Urinary bladder (tissue), 4 donors: ENCODE measurements at places on chromosomes 12 and 14. TPM values are rescaled to one million over a fixed set of nuclear protein-coding genes. Genes with fewer than 3 reads are reported as not detected.

GRCh38 chr12:111283521-111283920 is 85.4 kb downstream of the PHETA1 start:
- no peak for DNase-seq

DNA sequence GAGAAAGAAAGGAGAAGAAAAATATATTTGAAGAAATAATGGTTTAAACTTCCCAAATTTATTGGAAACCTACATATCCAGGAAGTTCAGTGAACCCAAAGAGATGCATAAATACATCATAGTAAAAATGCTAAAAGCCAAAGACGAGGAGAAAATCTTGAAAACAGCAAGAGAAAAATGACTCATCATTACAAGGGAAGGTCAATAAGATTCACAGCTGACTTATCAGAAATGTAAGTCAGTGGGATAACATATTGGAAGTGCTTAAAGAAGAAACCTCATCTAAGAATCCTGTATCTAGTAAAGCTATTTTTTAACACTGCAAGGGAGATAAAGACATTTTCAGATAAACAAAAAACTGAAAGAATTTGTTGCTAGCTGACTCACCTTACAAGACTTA is 19.9 kb downstream of the RIC8B start:
- DNase-seq: no peak

DNA sequence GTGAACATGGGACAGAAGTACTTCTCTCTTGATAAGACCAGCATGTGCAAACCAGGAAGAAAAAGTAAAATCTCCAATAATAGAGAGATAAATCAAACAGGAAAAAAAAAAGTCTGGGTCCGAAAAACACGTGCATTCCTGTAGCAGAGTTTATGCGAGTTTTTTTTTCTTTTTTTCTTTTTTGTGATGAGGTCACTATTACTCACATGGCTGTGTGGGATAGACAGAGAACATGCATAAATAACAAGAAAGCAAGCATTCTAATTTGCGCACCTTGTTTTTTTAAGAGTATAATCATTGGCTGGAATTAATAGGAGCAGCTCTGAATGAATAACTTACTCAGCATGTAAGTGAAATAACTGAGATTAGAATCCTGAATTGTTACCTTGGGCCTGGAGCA is 91.9 kb upstream of the CPM start:
- DNase-seq: no peak

- no peak for DNase-seq
These were observed 114.0 kb downstream of the SLC38A4 start for GRCh38 chr12:46711756-46712155.

GRCh38 chr12:118526255-118527095 is 150.1 kb downstream of the SUDS3 start:
- DNase-seq: no peak

GRCh38 chr14:35551081-35551480 is 17.1 kb downstream of the INSM2 start:
- no peak for DNase-seq

- no peak for DNase-seq
These were observed 17.7 kb upstream of the C1S start for GRCh38 chr12:7042842-7043241.

DNA sequence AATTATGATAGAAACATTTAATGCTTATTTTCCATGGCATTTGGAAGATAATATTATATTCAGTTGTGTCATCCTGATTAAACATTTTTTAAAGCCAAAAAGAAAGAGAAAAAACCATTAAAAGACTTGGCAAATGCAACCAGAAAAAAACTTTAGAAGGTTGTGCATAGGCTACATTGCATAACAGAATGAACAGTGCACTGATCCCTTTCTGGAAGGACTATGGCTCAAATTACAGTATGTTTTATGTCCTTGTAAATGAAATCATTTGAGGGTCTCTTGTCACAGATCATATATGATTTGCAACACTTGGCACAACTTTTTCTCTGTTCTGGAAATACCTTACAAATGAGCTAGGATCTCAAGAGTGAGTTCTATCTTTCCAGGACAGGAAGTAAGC is 275.2 kb upstream of the FLRT2 start:
- peak; percentile 23 for DNase-seq

GRCh38 chr12:117481470-117481869 is 120.0 kb upstream of the NOS1 start:
- no peak for DNase-seq

- no peak for DNase-seq
These were observed 8.4 kb upstream of the GLIPR1 start for GRCh38 chr12:75471902-75472890.

DNA sequence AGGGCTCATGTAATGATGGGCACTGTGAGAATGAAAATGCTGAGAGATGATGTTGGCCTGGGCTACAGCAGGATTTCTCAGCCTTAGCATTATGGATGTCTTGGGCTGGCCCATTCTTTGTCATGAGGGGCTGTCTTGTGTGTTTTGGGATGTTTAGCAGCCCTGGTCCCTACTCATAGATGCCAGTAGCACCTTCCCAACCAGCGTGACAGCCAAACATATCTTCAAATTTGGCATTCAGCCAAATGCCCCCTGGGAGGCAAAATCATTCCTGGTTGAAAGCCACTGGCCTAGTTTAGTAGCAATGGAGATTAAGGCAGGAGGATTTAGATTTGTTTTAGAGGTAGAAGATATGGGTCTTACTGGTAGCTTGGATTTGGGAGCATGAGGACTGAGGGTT is 26.6 kb downstream of the UBE3B start:
- DNase-seq: no peak

- DNase-seq: no peak
These were observed 23.5 kb downstream of the ASB2 start for GRCh38 chr14:93952829-93953228.

GRCh38 chr12:1820191-1820895 is at the start of gene LRTM2:
Gene LRTM2 (plus strand): TSS chr12:1820565. CDS start chr12:1828149, 7,584 bp downstream.
- no peak for DNase-seq

DNA sequence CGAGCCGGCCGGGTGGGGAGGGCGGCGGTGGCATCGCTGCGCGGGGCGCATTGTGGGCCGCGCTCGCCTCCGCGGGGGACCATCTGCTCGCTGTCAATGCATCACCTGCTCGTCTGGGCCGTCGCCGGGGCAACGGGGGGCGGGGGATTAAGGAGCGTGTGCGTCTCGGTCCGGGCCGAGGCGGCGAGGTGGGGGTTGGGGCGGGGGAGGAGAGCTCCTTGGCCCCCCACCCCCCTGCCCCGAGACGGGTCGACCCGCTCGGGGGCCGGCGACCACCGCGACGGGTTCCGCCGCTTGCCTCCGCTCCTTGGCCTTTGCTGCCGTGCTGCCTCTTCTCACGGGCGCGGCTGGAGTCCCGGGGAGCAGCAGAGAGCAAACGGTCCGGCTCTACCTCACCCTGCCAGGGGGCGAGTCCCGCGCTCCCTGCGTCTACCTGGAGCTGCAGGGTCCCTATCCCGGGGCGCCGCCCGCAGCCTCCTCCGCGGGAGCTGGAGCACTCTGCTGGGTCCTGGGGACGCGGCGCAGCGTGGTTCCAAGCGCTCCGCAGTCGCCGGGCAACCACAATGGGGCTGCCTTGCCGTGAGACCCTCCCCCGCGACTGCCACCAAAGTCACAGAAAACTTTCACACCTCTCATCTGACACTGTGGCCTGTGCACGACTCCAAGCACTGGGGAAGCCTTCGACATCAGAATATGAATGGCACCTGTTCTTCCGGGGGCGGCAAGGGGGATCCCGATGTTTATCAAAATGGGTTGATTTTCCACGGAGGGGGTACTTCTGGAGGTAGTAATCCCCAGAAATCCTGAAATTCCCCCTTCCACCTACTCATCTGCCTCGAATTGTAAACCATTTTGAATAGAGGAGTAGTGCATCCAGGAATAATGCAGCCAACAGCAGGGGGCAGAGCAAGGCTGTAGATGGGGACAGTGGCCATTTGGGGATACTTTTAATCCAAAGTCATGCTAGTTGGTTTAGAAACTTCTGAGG is at the start of gene C12orf42:
TSS of gene C12orf42 (minus strand) at position 500 of the 988 bp plus-strand sequence. CDS start 17,542 bp downstream, outside the sequence.
- DNase-seq: no peak

- no peak for DNase-seq
These were observed 45.0 kb upstream of the CCDC91 start for GRCh38 chr12:28145216-28145615.

DNA sequence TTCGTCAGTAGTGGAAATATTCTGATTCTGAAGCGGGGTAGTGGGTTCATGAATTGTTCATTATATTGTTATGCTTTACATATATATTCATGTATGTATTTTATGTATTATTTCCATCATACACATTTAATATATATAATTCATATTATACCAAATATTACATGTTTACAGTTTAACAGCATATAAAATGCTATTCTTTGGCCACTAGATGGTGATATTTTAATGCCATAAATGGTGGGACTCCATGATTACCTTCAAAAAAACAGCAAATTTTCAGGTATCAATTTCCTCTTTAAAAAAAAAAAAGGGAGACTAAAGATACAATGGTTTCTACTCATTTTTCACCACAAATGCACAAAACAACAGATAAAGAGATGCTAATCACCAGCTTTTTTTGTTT is 41.0 kb downstream of the BDKRB1 start:
- no peak for DNase-seq

DNA sequence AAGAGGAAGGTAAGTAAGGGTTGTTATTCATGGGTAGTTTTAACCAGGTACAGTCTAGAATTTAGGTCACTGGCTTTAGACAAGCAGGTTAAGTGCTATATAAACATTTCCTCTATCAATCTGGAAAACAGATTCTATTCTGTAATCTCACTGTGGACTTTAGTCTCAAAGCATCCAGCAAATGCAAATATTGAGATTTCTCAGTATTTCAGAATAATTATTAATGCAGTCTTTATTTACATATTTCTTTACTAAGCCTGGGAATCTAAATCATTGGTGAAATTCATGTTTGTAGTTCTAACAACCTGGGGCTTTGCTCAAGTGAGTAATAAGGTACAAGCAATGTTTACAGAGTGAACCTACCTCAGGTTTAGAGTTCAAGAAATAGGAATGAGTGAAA is 61.9 kb downstream of the SLC41A2 start:
- DNase-seq: no peak

GRCh38 chr12:46659032-46659650 is 166.7 kb downstream of the SLC38A4 start:
- DNase-seq: no peak

GRCh38 chr12:54890339-54890738 is 36.0 kb downstream of the MUCL1 start:
- no peak for DNase-seq

GRCh38 chr14:96160076-96160912 is 44.3 kb upstream of the BDKRB2 start:
- DNase-seq: no peak

DNA sequence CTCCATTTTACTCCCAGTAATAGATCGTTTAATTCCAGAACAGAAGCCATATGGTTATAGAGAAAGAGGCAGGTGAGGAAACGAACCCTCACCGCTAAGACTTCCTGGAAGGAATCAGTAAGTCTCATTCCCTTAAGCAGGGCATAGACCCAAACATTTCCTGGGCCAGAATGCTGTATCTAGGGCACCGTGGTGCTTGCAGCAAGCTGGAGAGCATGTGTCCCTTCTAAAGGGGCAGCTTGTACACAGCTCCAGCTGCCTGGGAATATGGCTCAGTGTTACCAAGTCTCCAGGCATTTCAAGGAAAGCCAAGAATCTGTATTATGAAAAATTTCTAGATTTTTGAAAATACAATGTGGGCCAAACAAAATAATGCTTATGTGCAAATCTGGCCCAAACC is 73.4 kb downstream of the PPM1H start:
- DNase-seq: no peak

Gene DNAI7
- total RNA-seq: 1.9 TPM

Gene FBLN5
- 71.3 TPM for total RNA-seq

Gene DAO
- not detected for total RNA-seq

Gene TESPA1
- 1.6 TPM for total RNA-seq

Gene GYS2
- not detected for total RNA-seq

Gene BLOC1S1
- 48.4 TPM for total RNA-seq

Gene GLTP
- total RNA-seq: 60.2 TPM
